ENCODE measurements at places on chromosomes 1 and 21.
A peak's percentile ranks its signal among the peaks of the same experiment; 100 is the strongest.

GRCh38 chr1:156815307-156815826 lies 1.3 kb downstream of the SH2D2A start:
- DNase-seq, result peak; percentile 81

- no peak for DNase-seq
Observed at GRCh38 chr1:95534985-95535384, 301.0 kb downstream of the RWDD3 start.

DNA sequence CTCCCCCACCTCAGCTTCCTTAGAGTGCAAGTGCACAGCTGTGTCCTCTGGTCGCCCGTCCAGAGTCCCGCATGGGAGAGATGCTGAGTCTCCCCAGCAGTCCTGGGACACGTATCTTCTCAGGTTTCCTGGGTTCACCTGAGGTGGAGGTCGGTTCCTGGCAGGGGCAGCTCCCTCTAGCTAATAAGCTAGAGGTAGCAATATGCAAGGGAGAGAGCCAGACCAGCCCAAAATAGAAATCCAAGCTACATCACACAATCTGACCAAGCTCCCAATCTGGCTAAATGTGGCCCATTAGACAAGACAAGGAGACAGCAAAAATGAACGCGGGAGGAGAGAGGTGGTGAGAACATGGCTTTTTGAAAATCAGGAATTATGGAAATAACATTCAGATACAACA lies 30.9 kb upstream of the CADM3 start:
- no peak for DNase-seq

- DNase-seq, result no peak
Observed at GRCh38 chr1:20496241-20496661, 10.2 kb upstream of the CAMK2N1 start.

DNA sequence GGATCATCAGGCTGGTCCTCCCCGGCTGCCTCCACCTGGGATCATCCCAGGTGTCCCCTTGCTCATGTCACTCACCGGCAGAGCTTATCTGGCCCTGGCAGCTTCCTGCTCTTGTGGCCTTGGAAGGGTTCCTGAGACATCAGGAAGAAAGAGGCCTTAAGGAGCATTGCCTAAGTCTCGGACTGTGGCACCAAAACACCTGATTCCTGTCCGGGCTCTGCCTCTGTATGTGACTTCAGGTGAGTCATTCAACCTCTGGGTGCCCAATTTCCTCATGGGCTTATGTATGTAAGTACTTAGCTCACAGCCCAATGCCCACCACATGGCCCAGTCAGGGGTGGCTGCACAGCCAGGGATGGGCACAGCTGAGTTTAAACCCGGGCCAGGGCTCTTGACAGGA lies 255.9 kb upstream of the VAMP3 start:
- DNase-seq, result no peak

GRCh38 chr1:30378991-30379581 lies 344.3 kb downstream of the MATN1 start:
- DNase-seq, result no peak

All from NCI-H460 (cell line).